ENCODE measurements at places on chromosomes 2 and 18. TPM values are rescaled to one million over a fixed set of nuclear protein-coding genes. Genes with fewer than 3 reads are reported as not detected.

DYNAP gene
- not detected for total RNA-seq

ANKMY1 gene
- total RNA-seq: 9.6 TPM

PJVK gene
- total RNA-seq: 1.4 TPM

MAL gene
- 0.12 TPM for total RNA-seq

ITGA4 gene
- 2.5 TPM for total RNA-seq

MC2R gene
- not detected for total RNA-seq

PAX3 gene
- total RNA-seq: not detected

INHA gene
- total RNA-seq: 0.39 TPM

LCT gene
- 0.05 TPM for total RNA-seq

NAT8 gene
- total RNA-seq: not detected

MYL12A gene
- total RNA-seq: 330 TPM

CD28 gene
- total RNA-seq: not detected

ESPNL gene
- 0.15 TPM for total RNA-seq

XDH gene
- 1.1 TPM for total RNA-seq

RTTN gene
- total RNA-seq: 4.0 TPM

OR6B2 gene
- total RNA-seq: not detected

UGT1A10 gene
- total RNA-seq: not detected

CSRNP3 gene
- not detected for total RNA-seq

SPRED2 gene
- total RNA-seq: 26.9 TPM

ZSWIM2 gene
- total RNA-seq: not detected

RRM2 gene
- 242 TPM for total RNA-seq

DSG1 gene
- not detected for total RNA-seq

POTEJ gene
- not detected for total RNA-seq

COL6A3 gene
- total RNA-seq: 0.37 TPM

SKA1 gene
- total RNA-seq: 11.9 TPM

Data from A549 treated with Mapracorat at 1 μM for 4 hours (cell line).